CD8-positive, alpha-beta memory T cell (primary cell): ENCODE measurements at places on chromosomes 12 and 14. TPM values are rescaled to one million over a fixed set of nuclear protein-coding genes. Genes with fewer than 3 reads are reported as not detected.

The DPPA3 gene
- not detected for polyA plus RNA-seq

The BAZ1A gene
- 14.9 TPM for polyA plus RNA-seq

The CMKLR1 gene
- polyA plus RNA-seq: 4.4 TPM

The SLC4A8 gene
- polyA plus RNA-seq: 0.64 TPM

The NPFF gene
- polyA plus RNA-seq: not detected

The PCED1B gene
- polyA plus RNA-seq: 73.3 TPM

The ZFHX2 gene
- not detected for polyA plus RNA-seq

The MANSC4 gene
- polyA plus RNA-seq: not detected

The TAS2R42 gene
- polyA plus RNA-seq: not detected

The ADAM21 gene
- 0.12 TPM for polyA plus RNA-seq

GRCh38 chr12:39619316-39619659, 315 bp downstream of the ABCD2 start:
- DNase-seq: no peak

DNA sequence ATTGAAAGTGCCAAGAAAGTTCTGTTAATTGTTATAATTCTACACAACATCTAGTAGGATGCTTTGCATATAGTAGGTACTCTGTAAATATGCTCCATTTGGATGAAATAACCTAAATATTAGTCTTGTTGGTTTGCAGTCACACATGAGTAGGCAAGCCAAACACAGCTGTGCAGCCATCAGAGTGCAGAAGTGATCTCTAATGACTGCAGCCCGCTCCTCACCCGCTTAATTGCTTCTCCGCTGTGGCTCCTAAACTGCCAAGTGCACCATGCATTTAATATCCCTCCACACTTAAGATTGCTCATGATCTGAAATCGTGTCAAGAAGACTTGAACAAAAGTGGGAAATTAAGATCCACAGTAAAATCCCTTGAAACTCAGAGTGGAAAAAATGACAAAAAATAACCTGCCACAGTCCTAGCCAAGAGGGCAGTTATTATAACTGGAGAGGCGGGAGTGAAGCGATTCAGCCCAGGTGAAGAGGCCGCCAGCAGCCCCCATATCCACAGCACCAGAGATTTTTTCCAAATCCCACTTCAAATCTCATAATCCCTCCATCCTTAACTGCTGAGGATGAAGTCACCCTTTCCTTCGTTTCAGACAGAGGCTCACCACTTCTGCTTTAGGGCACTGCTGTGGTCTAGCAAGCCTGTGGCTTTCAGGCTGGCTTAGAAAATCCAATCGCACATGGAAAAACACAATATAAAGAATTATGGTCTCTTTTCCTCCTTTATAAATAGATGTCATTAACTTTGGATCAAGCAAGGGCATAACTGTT, 69.5 kb downstream of the TMEM30B start:
- DNase-seq: no peak

- DNase-seq: no peak
Observed at GRCh38 chr12:32264961-32265360, 134.4 kb upstream of the FGD4 start.

- peak; percentile 43 for DNase-seq
Observed at GRCh38 chr12:49776413-49776812, 35.1 kb downstream of the TMBIM6 start.

DNA sequence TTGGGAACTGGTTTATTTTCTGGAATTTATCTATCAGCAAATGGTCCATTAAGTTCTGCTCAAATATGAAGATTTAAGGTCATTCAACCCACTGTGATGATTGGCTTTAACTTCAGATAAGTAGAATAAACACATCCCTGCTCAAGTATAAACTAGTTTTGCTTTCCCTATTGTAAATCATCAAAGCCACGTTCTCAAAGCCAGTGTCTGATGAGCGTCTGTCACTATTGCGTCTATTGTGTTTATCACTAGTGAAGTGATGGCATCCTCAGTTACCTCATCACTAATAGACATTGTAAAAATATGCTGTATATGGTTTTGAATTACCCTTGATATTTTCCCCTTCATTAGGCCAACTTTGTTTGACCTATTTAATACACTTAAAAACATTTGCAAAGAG, 351.3 kb downstream of the BCAT1 start:
- DNase-seq: no peak

DNA sequence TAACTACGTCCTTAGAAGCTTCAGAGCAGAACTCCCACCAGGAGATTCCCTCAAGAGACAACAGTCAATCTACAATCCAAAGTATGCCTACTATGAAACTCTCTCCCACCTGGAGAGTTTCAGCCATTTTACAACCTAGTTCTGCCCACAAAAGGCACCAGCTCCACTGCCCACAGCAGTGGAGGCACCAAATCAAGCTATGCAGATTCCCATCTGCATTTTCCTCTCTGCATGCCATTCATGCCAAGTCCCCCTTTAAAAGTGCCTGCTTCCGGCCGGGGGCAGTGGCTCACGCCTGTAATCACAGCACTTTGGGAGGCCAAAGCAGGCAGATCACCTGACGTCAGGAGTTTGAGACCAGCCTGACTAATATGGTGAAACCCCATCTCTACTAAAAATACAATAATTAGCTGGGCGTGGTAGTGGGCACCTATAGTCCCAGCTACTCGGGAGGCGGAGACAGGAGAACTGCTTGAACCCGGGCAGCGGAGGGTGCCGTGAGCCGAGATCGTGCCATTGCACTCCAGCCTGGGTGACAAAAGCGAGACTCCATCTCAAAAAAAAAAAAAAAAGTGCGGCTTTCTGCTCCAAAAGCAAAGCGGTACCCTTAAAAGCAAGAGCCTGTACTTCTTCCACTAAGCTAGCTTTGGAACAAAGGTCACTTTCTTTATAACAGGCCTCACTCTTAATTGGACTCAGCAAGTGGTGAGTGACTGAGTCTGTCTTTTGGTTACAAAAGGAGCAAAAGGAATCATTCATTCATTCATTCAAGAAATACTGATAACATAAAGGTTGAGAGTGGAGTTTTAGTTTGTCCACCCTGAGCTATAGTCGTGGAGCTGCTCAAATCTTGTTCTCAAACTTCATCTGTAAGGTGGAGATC, 10.1 kb upstream of the DLGAP5 start:
- DNase-seq: no peak

DNA sequence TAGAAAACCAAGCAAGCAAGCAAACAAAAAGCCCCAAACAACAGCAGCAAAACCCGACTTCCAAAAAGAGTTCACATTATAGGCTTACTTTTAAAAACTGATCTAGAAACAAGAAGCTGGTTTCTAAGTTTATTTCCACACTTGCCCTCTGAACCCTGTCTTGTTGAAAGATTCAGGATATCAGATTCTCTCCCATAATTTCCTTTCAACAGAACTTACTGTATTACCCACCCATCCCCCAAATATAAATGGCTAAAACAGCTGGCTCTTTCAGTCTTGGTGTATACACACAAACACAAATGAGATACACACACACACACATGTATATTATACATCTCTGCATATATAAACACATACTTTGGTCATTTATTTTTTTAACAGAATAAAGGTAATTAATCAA, 460.9 kb downstream of the ZFP36L1 start:
- DNase-seq: no peak

DNA sequence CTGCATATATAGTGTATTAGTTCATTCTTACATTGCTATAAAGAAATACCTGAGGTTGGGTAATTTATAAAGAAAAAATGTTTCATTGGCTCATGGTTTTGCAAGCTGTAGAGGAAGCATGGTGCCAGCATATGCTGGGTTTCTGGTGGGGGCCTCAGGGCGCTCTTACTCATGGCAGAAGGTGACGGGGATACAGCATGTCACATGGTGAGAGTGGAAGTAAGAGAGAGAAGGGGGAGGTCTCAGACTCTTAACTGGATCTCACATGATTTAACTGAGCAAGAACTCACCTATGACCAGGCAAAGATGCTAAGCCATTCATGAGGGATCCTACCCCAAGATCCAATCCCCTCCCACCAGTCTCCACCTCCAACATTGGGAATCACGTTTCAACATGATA, 15.9 kb upstream of the PAWR start:
- no peak for DNase-seq

- DNase-seq: peak; percentile 51
Observed at GRCh38 chr12:93502802-93503623, 35.7 kb downstream of the MRPL42 start.

- DNase-seq: no peak
Observed at GRCh38 chr12:43282106-43282505, 269.9 kb downstream of the ADAMTS20 start.

- DNase-seq: no peak
Observed at GRCh38 chr14:58947814-58948445, 240.5 kb upstream of the DAAM1 start.

- DNase-seq: no peak
Observed at GRCh38 chr14:95408731-95409476, 89.2 kb upstream of the CLMN start.

DNA sequence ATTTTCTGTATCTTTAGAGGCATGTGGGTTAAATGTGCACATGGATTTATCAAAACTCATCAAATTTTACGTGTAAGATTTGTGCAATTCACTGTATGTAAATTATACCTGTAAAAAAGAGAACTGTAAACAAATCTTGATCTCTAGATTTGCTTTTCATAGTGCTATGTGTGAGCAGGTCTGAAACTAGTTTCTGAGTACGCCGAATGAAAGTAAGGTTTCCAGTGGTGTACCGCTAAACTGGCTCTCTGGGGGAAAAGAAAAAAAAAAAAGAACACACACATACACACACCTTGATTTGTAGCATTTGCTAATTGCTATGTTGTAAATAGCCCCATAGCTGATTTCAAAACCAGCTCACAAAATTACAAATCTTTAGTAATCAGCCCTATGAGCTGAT, 8.6 kb upstream of the SLC41A2 start:
- no peak for DNase-seq

GRCh38 chr12:79451365-79451764, 239.4 kb downstream of the PAWR start:
- no peak for DNase-seq

- DNase-seq: no peak
Observed at GRCh38 chr12:49971141-49971540, 1.6 kb upstream of the AQP6 start.

GRCh38 chr14:21219120-21219519, 50.1 kb downstream of the HNRNPC start:
- DNase-seq: no peak

GRCh38 chr12:48882315-48882687, 16.6 kb upstream of the RND1 start:
- DNase-seq: no peak

- DNase-seq: no peak
Observed at GRCh38 chr12:56129942-56130495, 2.0 kb downstream of the ESYT1 start.

DNA sequence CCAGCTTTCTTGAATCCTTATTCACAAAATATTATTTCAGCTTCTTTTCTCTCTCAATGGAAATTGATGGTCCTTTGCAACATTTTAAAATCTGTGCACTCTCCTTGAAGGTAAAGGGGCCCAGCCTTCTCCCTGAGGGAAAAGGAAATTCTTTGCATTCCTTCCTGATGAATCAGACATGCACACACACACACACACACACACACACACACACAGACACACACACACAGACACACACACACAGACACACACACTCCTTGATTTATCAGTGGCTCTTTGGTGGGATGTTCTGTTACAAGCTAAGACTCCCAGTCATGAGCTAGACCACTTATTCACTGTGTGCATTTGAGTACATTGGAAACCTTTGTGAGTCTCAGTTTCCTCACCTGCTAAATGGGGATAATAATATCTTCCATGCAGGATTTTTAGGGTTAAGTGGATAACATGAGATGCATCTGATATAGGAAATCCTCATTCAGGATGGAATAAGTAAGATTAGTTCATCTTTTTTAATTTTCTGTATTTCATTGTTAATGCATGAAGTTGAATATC, 45.1 kb upstream of the HMGA2 start:
- DNase-seq: no peak

- no peak for DNase-seq
Observed at GRCh38 chr12:84315926-84316325, 596.7 kb downstream of the SLC6A15 start.

DNA sequence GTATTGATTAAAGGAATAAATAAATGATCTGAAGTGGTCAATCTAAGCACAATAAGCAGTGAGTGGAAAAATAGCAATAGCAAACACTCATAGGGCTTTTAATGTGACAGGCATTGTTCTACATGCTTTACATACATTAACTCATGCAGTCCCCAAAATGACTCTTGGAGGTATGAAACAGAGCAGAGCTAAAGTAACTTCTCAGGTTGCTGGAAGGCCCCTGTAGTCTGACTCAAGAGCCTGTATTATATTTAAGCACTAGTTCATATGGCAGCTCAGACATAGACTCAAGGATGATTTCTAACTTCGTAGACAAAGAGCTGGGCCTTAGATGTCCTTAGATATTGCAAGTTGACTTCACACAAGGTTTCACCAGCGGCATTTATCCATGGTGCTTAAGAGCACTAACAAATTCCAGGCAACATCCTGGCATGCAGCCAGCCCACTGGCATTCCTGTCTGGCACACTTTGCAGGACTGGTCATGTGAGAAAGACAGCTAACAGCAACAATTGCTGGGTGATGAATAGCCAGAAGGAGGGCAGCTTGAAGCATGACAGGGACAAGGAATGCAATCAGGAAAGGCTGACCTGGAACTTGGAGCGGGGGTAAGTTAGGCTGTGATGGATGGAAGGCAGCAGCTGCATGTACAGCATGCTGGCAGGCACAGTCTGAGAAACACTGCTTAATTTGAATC, 22.9 kb upstream of the KTN1 start:
- DNase-seq: no peak

- no peak for DNase-seq
Observed at GRCh38 chr12:105278043-105278697, 42.2 kb upstream of the APPL2 start.

DNA sequence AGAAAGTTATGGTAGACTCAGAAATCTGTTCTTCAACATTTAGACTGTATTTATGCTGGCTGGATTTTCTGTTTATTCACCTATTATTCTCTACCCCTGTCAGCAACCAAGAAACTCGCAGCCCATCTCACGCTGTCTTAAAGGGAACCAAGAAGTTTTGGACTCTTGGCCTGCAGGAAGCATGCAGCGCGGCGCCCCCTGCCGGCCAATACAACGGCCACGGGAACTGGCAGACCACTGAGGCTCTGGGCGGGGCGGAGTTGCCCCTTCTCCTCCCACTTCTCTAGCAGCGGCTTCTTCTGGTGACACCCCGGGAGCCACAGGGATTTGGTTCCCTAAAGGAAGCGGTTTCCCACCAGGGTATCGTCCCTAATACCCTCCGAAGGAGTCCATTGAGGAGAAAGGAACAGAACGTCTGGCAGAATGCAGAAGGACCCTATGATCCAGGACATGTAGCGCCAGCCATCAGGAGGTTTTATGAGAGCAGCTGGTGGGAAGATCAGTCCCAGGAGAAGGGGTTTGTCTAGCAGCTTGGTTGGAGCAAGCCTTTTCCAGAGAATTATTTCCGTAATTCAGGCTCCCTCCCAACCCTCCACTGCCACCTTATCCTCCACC, 21.0 kb upstream of the RNASE2 start:
- DNase-seq: peak; percentile 0
